Caco-2 (cell line): ENCODE measurements at places on chromosomes 12 and 14.

DNA sequence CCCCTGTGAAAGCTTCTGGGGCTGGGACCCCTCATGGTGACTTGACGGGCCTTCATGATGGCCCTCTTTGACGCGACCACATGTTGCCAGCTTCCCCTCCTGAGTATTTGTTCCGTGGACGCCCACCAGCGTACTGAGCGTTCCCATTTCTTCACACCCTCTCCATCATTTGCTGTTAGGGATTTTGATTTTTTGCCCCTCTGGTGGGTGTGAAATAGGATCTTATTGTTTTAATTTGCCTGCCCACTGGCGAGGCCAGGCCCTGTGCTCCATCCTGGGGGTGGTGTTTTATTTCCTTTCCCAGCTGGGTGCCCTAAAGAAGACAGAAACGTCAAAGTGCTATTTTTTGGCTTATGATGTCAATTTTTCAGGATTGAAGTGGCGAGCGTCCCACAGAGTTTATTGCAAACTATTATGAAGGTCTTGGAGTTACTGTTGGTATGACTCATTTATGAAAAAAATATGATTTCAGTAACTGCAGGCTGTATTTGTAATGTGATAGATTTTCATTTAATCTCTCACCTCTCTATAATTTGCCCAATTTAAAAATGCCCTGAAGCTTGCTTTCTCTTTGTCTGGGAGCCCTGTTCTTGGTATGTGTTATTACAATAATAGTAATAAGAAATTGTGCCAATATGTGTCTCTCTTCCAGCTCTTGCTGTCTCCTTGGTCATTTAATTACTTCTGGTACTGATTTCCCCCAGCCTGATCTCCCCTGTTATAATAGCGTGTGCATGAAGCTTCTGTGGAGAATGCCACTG lies 99.6 kb downstream of the SLC25A47 start:
- no peak for DNase-seq

- no peak for DNase-seq
Observed at GRCh38 chr14:89697281-89698060, 257.1 kb downstream of the EFCAB11 start.

DNA sequence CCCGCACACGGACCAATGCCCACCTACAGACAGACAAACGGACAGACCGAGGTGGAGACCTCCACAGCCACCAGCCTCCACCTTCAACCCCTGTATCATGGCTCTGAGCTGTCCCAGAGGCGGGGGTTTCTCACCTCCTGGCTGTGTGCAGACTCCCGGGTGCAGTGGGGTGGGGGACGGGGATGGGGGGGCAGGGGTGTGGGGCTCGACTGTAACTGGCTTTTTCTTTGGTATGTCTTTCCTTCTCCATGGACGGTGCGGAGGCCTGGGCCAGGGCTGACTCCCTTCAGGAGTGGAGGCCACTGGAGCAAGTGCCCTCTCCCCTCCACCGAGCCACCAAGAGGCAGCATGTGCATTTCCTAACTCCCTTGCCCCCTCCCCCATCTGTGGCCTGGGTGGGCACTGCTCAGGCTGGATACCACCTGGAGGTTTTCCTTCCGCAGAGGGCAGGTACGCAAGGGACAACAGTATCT lies 122.6 kb downstream of the ESRRB start:
- DNase-seq, result no peak

GRCh38 chr12:104182144-104182543 lies 33.4 kb upstream of the TXNRD1 start:
- DNase-seq, result no peak

DNA sequence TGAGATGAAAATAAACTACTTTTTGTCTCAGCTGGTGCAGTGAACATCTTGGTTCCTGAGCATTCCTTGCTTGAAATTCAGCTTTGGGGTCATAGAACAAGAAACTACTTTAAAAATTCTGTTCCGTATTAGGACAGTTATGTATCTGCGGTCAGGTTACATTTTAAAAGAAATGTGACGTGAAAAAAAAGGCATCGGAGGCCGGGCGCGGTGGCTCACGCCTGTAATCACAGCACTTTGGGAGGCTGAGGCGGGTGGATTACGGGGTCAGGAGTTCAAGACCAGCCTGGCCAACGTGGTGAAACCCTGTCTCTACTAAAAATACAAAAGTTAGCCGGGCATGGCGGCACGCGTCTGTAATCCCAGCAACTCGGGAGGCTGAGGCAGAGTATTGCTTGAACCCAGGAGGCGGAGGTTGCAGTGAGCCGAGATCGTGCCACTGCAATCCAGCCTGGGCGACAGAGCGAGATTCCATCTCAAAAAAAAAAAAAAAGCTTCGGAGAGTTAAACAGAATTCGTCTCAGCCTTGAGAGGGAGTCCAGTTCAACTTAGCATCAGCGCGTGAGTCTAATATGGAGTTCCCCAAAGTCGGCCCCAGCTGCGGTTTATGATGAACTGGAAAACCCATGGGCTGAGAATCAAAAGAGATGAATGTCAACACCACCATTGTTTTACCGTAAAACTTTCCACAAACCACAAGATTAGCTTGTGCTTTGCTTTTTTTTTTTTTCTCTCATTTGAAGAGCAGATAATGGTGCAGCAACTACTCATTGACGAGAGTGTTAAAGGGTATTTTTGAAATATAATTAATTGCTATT lies 2.1 kb upstream of the SLC2A13 start:
- peak; percentile 9 for DNase-seq

GRCh38 chr12:24900196-24900595 lies 48.7 kb downstream of the BCAT1 start:
- no peak for DNase-seq

- no peak for DNase-seq
Observed at GRCh38 chr14:76696791-76697190, 64.5 kb upstream of the VASH1 start.

DNA sequence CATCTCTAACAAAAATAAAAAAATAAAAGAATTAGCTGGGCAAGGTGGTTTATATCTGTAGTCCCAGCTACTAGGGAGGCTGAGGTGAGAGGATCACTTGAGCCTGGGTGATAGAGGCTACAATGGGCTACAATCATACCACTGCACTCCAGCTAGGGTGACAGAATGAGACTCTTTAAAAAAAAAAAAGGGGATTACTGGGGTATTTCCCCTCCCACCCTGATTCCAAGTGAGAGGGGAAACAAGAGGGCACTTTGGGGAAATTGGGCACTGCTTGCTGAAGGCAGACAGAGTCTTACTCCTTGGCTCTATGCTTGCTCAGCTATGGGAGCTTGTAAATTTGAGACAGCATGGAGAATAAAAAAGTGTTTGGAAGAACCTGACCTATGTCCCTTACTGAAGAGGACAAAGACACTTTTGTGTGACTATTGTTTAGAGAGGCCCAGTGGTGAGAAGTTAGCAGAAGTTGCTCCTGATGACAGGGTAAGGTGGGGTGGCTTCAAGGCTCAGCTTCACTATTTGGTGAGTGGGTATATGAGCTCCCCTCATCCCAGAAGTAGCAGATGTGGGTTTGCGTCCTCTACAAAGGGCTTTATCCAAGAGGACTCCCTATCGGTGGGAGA lies 44.0 kb downstream of the KLRG1 start:
- no peak for DNase-seq

DNA sequence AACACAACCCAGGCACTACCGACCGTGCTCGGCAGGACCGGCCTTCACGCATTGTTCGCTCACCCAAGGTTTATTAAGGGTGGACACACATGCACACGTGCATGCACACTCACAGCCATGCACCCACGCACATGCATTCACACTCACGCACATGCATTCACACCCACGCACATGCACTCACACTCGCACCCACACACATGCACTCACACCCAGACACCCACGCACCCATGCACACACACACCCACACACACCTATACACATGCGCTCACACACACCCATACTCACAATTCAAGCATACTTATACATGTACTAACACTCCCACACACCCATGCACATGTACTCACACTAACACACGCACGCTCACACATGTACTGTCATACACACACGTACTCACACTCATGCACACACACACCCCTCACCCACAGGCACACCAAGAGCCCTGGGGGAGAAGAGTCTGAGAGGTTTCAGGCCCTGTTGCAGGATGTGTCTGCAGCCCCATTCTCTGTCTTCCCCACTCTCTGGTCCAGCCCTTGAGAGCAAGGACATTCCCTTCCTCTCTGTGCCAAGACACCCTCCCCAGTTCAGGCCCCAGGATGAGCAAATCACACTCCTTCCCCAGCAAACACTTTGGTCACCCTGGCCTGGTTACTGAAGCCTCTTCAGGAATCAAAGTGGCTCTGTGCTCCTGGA lies 49.4 kb upstream of the BCL11B start:
- DNase-seq, result no peak

DNA sequence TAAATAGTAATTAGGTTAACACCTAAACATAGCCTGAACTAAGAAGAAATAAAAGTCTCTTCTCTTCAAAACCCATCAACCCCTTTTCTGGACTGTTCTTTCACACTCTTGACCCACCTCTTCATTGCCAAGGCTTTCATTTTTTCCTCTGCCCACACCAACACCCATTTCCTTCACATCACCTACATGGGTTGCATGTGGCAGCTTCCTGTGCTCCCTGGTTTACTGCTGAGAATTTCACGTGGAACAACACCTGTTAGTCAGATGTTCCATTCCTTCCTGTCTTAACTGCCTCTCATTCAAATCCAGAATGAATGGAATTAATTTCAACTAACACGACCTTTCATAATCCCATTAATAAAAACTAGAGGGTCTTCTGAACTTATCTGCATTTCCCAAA lies 157.3 kb downstream of the BCAT1 start:
- no peak for DNase-seq

- no peak for DNase-seq
Observed at GRCh38 chr12:26734510-26735248, 98.3 kb downstream of the ITPR2 start.

DNA sequence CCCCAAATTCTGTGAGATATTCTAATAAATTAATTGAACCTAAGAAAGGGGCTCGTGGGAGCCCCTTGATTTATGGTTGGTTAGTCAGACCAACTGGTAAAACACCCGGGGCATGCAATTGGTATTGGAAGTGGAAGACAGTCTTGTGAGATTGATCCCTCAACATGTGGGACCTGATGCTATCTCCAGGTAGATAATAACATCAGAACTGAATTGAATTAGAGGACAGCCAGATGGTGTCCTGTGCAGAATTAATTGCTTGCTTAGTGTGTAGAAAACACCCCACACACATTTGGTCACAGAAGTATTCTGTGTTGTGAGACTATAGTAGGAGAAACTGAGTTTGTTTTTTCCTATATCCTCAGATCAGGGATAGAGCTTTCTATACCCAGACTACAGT lies 22.0 kb downstream of the PYROXD1 start:
- DNase-seq, result no peak

DNA sequence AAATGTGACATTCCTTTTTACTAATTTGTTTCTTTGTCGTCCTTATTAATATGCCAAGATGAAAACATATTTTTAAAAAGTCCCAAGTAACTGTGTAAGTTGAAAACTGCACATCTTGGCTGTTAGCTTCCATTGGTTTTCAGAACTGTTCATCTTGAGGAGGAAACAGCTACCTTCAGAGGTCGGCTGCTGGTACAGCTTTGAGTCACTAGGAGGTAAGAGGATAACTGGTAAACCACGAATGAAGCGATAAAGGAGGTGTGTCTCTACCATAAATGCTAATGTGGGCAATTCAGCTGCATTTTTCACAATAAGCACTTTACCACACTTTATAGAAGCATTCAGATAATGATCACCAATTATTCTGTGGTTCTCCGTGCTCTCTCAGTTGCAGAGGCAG lies 137.5 kb upstream of the KRAS start:
- DNase-seq, result no peak

DNA sequence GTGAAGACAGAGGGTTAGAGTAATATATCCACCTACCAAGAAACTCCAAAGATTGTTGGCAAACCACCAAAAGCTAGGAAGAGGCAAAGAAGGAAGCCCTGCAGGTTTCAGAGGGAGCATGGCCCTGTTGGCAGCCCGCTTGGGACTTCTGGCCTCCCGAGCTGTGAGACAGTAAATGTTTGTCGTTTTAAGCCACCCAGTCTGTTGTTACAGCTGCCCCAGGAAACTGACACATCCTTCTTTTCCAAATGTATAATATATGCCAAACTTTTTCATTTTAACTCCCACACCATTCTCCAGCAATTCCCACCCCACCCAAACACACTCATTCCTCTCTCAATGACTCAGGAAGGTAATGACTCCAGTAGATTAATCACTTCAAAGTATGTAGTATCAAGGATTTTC lies 74.0 kb downstream of the RPS29 start:
- DNase-seq, result no peak

GRCh38 chr14:94227029-94227428 lies 52.9 kb downstream of the PPP4R4 start:
- DNase-seq, result no peak

- DNase-seq, result peak; percentile 64
Observed at GRCh38 chr12:111529424-111530368, 69.4 kb downstream of the ATXN2 start.

GRCh38 chr12:75603475-75603874 lies 92.1 kb upstream of the KRR1 start:
- DNase-seq, result no peak

GRCh38 chr12:107233551-107233950 lies 140.2 kb upstream of the CRY1 start:
- DNase-seq, result no peak

DNA sequence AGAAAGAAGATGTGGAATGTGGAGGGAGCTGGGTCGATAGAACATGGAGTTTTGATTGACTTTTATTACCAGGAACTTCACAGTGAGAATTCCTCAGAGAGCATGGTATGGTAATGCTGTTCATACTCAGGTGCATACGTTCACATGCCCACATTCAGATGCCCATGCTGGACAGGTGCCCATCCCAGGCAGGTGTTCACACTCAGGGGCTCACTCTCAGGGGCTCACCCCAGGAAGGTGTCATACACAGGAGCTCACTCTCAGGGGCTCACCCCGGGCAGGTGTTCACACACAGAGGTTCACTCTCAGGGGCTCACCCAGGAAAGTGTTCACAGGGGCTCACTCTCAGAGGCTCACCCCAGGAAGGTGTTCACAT lies 360.0 kb upstream of the SFSWAP start:
- no peak for DNase-seq

DNA sequence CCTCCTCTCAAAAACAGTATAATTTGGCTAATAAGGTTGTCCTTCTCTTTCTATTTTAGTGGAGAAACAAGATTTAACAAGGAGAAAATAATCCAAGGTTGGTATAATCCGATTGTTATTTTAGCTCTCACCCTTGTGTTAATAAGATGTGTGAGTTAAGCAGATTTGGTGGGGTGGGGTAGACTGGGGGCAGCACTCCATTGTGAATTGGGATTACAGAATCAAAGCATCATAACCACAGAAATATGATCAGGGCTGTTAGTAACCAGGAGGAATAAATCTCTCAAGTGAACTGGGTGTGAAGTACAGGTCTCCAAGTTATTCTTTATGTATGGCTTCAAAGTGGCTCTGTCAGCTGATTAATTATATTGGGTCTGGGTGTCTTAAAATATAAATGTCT lies 10.2 kb downstream of the TIGAR start:
- no peak for DNase-seq
